ENCODE measurements at places on chromosomes 2 and 18. TPM values are rescaled to one million over a fixed set of nuclear protein-coding genes. Genes with fewer than 3 reads are reported as not detected.
A peak's percentile ranks its signal among the peaks of the same experiment; 100 is the strongest.

- DNase-seq: no peak
- H3K4me1 ChIP-seq: peaks cover 13% of the 10 kb centered on the region
- H3K27ac ChIP-seq: peak overlapping the region; percentile 88
- H3K36me3 ChIP-seq: no peaks in the 10 kb centered on the region
- H3K27me3 ChIP-seq: no peaks in the 10 kb centered on the region
These were observed 373 bp upstream of the MTHFD2 start for GRCh38 chr2:74198023-74198460.

GRCh38 chr18:3722649-3723433 is 272.9 kb downstream of the TGIF1 start:
- H3K4me3 ChIP-seq: no peak overlapping the region
- DNase-seq: no peak
- H3K27ac ChIP-seq: no peak overlapping the region
- no peaks in the 10 kb centered on the region for H3K4me1 ChIP-seq
- H3K36me3 ChIP-seq: no peaks in the 10 kb centered on the region

DNA sequence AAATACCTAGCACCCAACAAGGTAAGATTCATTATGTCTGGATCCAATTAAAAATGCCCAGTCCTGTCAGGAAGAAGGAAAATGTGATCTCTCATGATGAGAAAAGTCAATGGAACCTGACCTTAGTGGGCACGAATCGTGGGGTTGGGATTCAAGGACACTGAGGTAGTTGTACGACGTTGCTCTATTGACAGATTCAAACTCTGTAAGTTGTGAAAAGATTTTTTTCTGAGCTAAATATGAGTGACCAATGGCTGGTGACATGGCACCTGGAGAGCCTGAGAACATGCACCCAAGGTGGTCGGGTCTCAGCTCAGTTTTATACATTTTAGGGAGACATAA is 148.2 kb downstream of the NDUFA10 start:
- H3K27ac ChIP-seq: no peak overlapping the region
- no peak overlapping the region for H3K4me3 ChIP-seq
- H3K27me3 ChIP-seq: no peaks in the 10 kb centered on the region
- H3K4me1 ChIP-seq: no peaks in the 10 kb centered on the region
- no peaks in the 10 kb centered on the region for H3K36me3 ChIP-seq

GRCh38 chr2:144942516-144943256 is 422.8 kb upstream of the ZEB2 start:
- no peak overlapping the region for H3K27ac ChIP-seq
- no peak overlapping the region for H3K4me3 ChIP-seq
- H3K36me3 ChIP-seq: no peaks in the 10 kb centered on the region

GRCh38 chr18:77127769-77128671 is 4.6 kb downstream of the MBP start:
- H3K27ac ChIP-seq: no peak overlapping the region
- no peaks in the 10 kb centered on the region for H3K27me3 ChIP-seq
- H3K4me3 ChIP-seq: peak overlapping the region; percentile 14
- no peaks in the 10 kb centered on the region for H3K36me3 ChIP-seq
- peaks cover 72% of the 10 kb centered on the region for H3K4me1 ChIP-seq

- no peak overlapping the region for H3K27ac ChIP-seq
- no peaks in the 10 kb centered on the region for H3K4me1 ChIP-seq
- H3K27me3 ChIP-seq: no peaks in the 10 kb centered on the region
- DNase-seq: no peak
- no peak overlapping the region for H3K4me3 ChIP-seq
These were observed 596.6 kb downstream of the RNF144A start for GRCh38 chr2:7513834-7514233.

DNA sequence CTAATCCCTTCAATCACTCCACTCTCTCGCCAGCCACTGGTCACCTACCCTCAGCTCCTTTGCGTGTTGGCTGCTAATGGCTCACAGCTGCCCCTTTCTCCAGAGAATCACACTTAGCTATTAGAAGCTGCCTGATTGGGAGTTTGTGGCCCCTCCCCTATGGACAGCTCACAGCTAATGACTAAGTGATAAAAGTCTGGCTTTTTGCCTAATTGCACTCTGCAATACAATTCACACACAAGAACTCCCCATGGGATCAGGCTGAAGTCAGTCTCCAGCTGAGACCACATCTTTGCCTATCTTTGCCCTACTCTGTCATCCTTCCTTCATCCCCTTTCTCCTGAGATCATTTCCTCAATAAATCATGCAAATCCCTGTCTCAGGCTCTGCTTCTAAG is 701.9 kb upstream of the RAB6C start:
- no peaks in the 10 kb centered on the region for H3K36me3 ChIP-seq
- no peaks in the 10 kb centered on the region for H3K4me1 ChIP-seq
- H3K4me3 ChIP-seq: no peak overlapping the region
- no peaks in the 10 kb centered on the region for H3K27me3 ChIP-seq
- H3K27ac ChIP-seq: no peak overlapping the region

DNA sequence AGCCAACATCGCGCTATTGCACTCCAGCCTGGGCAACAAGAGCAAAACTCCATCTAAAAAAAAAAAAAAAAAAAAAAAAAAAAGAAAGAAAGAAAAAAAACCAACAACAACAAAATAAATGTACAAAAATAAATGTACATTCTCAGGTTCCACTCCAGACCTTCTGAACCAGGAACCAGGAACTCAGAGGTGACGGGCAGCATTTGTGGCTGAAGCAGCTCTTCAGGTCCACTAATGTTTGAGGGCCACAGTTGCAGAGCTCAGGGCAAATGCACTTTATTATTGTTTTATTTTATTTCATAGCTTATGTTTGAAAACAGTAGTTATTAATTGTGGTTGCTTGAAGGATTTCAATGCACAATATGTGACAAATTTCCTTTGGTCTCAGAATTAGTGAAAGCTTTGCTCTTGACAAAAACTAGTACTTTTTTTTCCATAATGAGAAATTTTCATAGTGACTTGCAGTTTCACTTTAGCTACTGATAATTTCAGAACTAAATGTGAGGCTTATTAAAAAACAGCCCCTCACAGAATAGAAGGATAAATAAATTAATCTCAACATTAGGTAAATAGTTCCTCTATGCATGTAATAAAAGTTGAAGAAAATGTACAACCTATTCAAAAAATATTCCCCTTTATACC is 378.4 kb upstream of the SPHKAP start:
- DNase-seq: no peak
- no peak overlapping the region for H3K4me3 ChIP-seq
- H3K27me3 ChIP-seq: no peaks in the 10 kb centered on the region
- no peaks in the 10 kb centered on the region for H3K4me1 ChIP-seq

DNA sequence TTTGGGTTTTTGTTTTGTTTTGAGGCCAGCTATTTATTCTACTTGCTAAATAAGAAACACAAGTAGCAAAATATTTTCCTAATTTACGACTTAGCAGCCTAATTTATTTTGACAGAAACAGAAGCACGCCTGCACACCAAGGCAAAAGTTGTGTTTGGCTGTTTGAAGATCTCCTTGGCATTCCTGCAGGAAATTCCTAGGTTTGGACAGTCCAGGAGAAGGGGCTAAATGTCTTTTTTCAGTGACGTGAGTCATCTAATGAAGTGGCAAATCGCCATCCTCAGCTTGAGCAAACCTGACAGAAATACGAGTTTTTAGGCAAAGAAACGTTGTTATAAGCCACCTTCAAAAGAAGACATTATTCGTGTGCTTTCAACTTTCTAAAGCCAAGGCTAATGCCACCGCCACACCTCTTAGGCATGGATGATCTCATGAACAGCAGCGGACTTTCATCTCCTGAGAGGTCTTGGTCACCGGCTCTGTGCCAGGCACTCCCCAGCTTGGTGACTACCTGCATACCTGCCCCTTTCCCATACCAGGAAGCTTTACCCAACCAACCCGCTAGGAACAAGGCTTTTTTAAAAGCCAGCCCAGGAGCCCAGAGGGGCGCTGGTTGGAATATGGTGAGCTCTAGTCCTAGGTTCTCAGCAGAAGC is 30.9 kb downstream of the STK39 start:
- H3K27ac ChIP-seq: no peak overlapping the region
- peaks cover 10% of the 10 kb centered on the region for H3K4me1 ChIP-seq
- no peak for DNase-seq
- H3K27me3 ChIP-seq: no peaks in the 10 kb centered on the region
- no peak overlapping the region for H3K4me3 ChIP-seq

DNA sequence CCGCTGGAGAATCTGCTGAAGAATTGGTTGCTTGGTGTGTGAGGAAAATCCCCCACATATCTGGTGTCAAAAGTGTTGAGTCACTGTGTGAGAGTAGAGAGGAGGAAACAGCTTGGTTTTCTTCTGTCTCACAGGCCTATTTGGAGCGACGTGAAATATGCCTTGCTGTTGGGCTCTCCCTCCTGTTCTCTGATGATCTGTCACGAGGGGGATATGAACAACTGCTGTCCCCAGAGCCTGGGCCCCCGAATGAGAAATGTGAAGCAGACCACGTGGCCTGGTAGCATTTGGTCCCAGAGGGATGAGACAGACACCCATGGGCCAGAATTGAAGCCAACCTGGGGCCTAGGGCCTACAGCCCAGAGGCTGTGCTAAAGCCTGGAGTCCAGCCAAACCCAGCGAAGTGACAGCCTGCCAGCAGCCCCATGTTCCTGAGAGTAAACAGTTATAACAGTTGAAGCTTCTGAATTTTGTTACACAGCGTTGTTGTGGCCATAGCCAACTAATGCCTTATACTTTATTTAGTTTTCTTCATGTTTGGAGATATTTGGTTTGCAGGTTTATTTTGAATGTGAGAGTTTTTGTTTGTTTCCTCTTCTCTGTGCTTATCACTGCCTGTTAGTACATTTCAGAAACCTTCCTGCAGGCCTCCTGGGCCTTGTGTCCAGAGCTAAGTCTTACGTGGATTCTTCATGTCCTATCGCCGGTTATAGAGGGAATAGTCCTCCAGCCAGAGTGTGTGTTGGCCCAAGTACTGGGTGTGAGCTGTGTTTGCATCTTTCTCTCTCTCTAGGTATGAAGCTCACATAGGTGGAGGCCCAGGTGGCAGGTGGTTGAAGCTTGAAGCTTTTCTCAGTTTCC is 18.7 kb upstream of the COLEC12 start:
- no peak overlapping the region for H3K4me3 ChIP-seq
- no peaks in the 10 kb centered on the region for H3K4me1 ChIP-seq
- H3K36me3 ChIP-seq: no peaks in the 10 kb centered on the region

- no peak for DNase-seq
- no peaks in the 10 kb centered on the region for H3K36me3 ChIP-seq
- no peak overlapping the region for H3K4me3 ChIP-seq
These were observed 37.8 kb downstream of the NYAP2 start for GRCh38 chr2:225437319-225437718.

DNA sequence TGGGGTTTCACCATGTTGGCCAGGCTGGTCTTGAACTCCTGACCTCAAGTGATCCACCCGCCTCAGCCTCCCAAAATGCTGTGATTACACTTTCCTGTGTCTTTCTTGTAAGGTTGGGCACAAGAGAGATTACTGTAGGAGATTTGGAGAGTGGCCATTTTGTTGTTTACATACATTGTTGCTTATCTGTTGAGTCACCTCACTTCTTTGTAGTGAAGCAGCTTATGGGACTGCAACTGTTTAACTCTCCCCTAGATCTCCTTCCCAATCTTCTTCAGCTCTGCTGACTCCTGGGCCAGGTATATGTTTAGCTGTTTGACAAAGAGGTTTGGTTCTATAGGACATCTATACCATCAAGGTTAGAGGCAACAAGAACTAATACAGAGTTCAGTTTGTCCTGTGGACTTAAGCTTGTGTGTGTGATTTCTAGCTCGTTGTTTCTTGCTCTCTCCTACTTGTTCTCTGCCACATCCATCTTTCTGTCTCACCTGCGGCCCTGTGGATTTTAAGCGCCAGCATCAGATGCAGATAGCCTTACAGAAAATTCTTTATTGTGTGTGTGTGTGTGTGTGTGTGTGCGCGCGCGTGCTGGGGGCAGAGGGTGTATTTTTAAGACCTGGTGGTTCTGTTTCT is 95.4 kb downstream of the HAUS1 start:
- H3K36me3 ChIP-seq: no peaks in the 10 kb centered on the region
- no peak for DNase-seq
- H3K4me3 ChIP-seq: no peak overlapping the region
- H3K4me1 ChIP-seq: peaks cover 10% of the 10 kb centered on the region
- no peak overlapping the region for H3K27ac ChIP-seq

- no peaks in the 10 kb centered on the region for H3K36me3 ChIP-seq
- H3K27ac ChIP-seq: no peak overlapping the region
- no peak for DNase-seq
- no peaks in the 10 kb centered on the region for H3K4me1 ChIP-seq
These were observed 22.4 kb upstream of the KCNK3 start for GRCh38 chr2:26670171-26670570.

- H3K27me3 ChIP-seq: peaks cover 5% of the 10 kb centered on the region
- no peak overlapping the region for H3K27ac ChIP-seq
- peak overlapping the region; percentile 50 for H3K4me3 ChIP-seq
These were observed 248 bp downstream of the HAAO start for GRCh38 chr2:42792087-42792582.

DNA sequence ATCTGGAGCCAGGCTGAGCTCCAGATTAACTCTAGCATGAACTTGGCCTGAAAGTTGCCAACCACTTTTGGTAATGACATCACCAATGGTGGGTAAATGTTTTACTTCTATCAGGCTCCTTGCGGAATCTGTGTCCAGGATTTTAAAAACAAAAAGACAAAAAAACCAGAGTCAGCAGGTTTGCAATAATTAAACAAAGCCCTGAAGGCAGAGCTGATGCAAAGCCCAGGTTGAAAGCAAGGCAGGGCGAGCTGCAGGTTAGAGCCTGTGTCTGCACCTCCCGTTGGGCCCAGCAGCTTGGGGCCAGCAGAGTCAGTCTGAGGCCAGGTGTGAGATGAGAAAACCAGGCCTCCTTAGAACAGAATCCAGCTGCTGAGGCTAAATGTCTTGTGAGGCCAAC is 29.1 kb upstream of the ALK start:
- H3K4me3 ChIP-seq: no peak overlapping the region
- H3K27me3 ChIP-seq: no peaks in the 10 kb centered on the region
- no peaks in the 10 kb centered on the region for H3K4me1 ChIP-seq

GRCh38 chr18:48326901-48327675 is 82.1 kb downstream of the ZBTB7C start:
- H3K27me3 ChIP-seq: no peaks in the 10 kb centered on the region
- no peaks in the 10 kb centered on the region for H3K36me3 ChIP-seq
- H3K27ac ChIP-seq: no peak overlapping the region
- H3K4me3 ChIP-seq: no peak overlapping the region
- no peaks in the 10 kb centered on the region for H3K4me1 ChIP-seq

DNA sequence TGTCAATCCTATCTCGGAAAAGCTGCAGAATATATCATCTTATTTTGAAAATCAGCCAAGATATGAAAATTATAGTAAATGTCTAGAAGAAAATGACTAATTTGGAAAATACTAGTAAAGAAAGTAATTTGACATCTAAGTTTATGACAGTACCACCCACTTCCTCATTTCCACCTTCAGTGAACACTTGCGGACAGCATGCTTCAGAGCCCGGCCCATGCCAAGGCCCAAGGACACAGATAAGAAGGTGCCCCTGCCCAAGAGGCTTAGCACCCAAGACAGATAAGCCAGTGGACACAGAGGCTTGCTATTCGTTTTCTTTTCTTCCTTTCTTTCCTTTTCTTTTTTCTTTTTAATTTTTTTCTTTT is 4.8 kb upstream of the KCNG2 start:
- DNase-seq: no peak
- no peak overlapping the region for H3K27ac ChIP-seq
- H3K4me1 ChIP-seq: no peaks in the 10 kb centered on the region
- H3K27me3 ChIP-seq: no peaks in the 10 kb centered on the region

- no peaks in the 10 kb centered on the region for H3K27me3 ChIP-seq
- no peaks in the 10 kb centered on the region for H3K4me1 ChIP-seq
- no peaks in the 10 kb centered on the region for H3K36me3 ChIP-seq
- H3K4me3 ChIP-seq: no peak overlapping the region
- DNase-seq: no peak
- H3K27ac ChIP-seq: no peak overlapping the region
These were observed 575.3 kb upstream of the RAB6C start for GRCh38 chr2:129404000-129404685.

CRYGC gene
- not detected for total RNA-seq

ITPRIPL1 gene
- total RNA-seq: 31.8 TPM

FNDC4 gene
- total RNA-seq: not detected

TRABD2A gene
- total RNA-seq: 189 TPM

CDH7 gene
- total RNA-seq: not detected

WDFY1 gene
- total RNA-seq: 46.5 TPM

SCN3A gene
- not detected for total RNA-seq

MEIS1 gene
- total RNA-seq: not detected
